Right ventricle myocardium superior (tissue), 1 donor: ENCODE measurements at places on chromosomes 4 and X.

- no peak for DNase-seq
These were observed 46.7 kb downstream of the ZNF827 start for GRCh38 chr4:145891958-145892357.

GRCh38 chrX:5080791-5081190 is 1147.9 kb downstream of the NLGN4X start:
- DNase-seq: no peak

DNA sequence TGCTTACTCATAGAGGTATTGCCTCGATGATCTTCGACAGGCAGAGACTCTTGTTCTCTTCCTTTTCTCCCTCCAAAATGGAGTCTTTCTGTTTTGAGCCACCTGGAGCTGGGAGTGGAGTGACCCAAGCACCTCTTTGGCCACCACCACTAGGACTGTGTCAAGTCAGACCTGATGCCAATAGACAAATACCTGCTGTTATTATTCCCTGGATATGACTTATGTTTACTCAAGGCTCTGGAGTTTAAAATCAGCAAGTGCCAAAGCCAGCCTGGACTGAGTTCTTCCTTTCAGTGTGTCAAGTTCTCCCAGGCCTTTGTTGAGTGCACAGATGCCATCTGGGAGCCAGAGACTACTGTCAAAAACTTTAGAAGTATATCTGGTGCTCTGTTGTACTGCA is 130.2 kb upstream of the SLC6A14 start:
- DNase-seq: no peak

- no peak for DNase-seq
These were observed 16.1 kb downstream of the CBR4 start for GRCh38 chr4:168993714-168994510.

DNA sequence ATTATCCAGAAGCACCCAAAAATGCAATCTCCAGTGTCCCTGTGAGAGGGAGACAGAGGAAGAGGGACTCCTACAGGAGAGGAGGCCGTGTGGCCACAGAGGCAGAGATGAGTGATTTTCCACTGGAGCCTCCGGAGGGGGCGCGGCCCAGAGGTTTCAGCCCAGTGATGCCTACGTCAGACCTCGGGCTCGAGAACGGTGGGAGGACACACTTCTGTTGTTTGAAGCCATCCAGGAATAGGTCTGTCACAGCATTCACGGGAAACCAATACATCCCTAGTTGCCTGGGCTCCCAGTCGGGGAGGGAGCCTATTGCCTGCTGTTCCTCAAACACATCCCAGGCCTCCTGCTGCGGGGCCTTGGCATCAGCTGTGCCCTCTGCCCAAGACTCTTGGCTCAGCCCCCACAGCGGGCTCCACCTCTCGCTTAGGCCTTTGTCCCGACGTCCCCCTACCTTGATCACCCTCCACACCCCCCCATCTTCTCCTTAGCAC is 39.2 kb upstream of the HMX1 start:
- peak; percentile 23 for DNase-seq

DNA sequence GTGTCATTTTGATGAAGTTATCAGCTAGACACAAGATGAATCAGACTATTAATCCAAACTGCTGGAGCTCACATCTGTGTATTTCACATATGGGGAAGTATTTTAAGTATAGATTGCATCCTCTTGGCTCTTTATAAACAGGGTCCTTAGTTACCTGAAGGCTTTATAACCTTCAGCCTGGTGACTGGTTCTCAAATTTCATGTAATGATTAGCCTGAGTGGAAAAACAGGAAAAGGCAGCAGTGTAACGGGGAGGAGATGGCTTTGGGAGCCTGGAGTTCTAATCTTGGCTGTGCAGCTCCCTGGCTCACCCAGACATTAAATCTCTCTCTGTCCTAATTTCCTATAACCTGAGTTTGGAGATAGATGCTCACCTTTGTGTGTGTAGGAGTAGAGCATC is 103.8 kb upstream of the HPF1 start:
- DNase-seq: no peak
